ENCODE measurements at places on chromosomes 7 and 10.
A peak's percentile ranks its signal among the peaks of the same experiment; 100 is the strongest.

DNA sequence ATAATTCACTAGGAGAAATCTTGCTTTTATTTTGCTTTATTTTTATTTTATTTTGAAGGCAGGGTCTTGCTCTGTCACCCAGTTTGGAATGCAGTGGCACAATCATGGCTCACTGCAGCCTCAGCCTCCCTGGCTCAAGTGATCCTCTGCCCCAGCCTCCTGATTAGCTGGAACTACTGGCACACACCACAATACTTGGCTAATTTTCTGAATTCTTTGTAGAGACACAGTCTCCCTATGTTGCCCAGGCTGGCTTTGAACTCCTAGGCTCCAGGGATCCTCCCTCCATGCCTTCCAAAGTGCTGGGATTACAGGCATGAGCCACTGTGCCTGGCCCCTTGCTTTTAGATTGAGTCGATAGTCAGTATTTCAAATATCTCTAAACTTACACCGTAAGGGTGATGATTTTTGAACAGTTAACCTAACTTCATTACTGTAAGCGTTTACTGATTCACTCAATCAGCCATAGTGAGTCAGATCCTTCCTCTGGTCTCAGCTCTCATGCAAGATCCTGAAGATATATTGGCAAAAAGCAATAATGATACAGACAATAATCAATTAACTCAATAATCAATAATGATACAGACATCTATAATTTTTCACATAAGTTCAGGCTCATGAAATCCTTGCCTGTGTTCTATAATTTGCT lies 239.5 kb downstream of the KIAA1217 start:
- DNase-seq = peak; percentile 64

DNA sequence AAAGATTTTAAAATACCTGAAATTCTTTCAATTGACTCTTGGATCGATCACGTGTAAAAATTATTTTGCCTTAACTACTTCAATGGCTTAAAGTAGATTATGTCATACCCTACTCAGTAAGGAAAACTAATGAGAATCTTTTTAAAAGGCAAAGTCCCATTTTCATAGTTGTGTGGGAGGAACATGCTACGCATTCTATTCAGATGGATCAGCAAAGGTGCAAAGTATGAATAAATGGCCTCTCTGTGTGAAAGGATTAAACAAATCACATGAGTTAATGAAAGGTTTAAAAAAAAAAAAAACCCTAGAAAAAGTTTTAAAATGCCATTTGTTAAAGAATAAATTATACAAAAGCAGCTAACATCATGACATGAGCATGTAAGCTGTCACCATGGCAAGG lies 77.1 kb downstream of the ENO4 start:
- no peak for DNase-seq

GRCh38 chr10:125734823-125735222 lies 15.3 kb downstream of the EDRF1 start:
- no peak for DNase-seq

- DNase-seq = no peak
Observed at GRCh38 chr7:26861050-26861449, 3.3 kb downstream of the SKAP2 start.

- DNase-seq = no peak
Observed at GRCh38 chr10:86078639-86079035, 288.0 kb downstream of the GRID1 start.

GRCh38 chr7:40393660-40394059 lies 258.9 kb downstream of the SUGCT start:
- no peak for DNase-seq

DNA sequence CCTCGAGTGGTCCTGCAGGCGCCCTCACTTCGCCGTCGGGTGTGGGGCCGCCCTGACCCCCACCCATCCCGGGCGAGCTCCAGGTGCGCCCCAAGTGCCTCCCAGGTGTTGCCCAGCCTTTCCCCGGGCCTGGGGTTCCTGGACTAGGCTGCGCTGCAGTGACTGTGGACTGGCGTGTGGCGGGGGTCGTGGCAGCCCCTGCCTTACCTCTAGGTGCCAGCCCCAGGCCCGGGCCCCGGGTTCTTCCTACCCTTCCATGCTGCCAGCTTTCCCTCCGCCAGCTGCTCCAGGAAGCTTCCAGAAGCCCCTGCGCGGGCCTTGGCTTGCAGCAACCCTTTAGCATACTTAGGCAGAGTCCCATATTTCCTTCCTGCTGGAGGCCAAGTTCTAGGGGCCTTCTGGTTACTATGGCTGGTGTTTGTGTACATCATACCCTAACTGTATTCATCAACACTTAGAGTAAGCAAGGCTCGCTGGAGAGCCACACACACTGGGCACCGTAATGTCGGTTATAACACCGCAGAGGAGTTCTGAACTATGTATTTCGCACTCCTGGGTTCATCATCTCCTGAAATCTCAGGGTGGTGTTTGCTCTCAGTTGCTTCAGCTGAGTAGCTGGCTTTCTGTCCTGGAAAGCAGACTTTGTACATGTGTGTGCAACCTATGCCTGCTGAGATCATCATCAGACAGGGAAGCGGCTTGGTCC lies 471 bp downstream of the MGMT start:
- DNase-seq = peak; percentile 15

DNA sequence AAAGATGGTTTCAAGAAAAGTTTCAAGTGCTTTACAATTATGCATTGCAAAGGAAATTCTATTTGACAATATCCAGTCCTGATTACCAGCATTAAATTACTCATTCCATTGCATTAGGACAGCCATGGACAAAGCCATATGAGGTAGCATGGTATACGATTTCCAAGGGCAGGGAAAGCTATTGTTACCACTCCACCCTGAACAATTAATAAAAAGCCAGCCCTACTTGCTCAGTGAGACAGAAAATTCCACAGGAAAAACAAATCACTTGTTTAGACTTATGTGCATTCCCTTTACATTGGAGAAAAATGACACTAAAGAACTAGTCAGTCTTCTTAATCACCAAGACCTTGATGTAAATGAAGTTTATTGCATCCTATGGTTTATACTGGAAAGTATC lies 5.6 kb downstream of the CD36 start:
- no peak for DNase-seq

- DNase-seq = no peak
Observed at GRCh38 chr10:43123361-43124093, 14.7 kb upstream of the CSGALNACT2 start.

- DNase-seq = no peak
Observed at GRCh38 chr7:46026741-46027140, 105.7 kb upstream of the IGFBP3 start.

GRCh38 chr7:137983323-137984008 lies 18.4 kb downstream of the CREB3L2 start:
- DNase-seq = no peak

GRCh38 chr10:125149036-125149679 lies 11.2 kb downstream of the CTBP2 start:
- peak; percentile 73 for DNase-seq

DNA sequence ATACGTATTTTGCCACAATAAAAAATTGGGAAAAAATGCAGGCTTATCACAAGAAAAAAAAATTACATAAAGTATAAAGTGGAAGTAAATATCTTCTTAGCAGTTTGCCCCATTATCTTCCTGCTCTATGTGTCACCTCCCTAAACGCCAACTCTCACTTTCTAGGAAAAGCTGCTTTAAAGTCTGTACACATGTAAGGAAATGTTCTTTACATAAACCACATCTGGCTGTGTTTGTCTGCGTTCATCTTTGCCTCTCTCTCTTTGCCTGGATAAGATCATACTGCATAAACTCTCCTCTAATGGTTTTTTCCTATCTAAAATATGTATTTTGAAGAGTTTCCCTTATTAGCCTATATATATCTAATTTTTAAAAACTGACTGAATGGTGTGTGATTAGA lies 23.0 kb upstream of the UMAD1 start:
- DNase-seq = no peak

DNA sequence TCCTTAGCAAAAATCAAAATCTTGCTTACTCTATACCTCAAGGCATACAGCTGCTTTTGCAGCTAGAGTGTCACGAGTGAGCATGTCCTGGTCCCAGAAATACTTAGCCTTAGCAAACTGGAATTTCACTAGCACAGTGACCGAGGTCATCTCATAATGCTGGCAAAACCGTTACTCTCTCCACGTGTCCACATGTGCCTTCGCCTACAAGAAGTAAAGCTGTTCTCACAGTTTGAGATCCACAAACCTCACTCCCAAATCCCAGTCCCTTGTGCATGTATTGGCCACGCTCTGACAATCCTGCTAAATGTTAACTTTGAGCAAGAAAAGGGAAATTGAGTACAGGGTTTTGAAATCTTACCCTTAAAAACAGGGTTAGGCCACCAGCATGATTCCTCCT lies 111.0 kb upstream of the PLXDC2 start:
- no peak for DNase-seq

GRCh38 chr10:118531105-118531852 lies 64.2 kb downstream of the PRLHR start:
- DNase-seq = peak; percentile 48

DNA sequence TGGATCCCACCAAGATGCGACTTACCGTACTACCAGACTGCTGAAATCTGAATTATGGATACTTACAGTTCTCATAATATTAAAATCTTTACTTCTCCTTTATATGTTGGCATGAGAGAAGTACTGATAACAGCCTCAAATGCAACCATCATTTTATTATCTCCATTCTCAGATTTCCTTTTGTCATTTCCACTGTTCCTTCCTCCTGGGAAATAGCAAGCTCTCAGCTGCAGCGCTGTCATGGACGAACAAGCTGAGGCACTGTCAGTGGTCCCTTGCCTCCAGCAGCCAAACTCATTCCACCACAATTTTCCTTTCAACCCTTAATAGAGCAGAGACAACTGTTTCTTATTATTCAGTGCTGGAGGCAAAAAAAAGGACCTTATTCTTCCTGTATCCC lies 478.4 kb downstream of the ARL4A start:
- no peak for DNase-seq

DNA sequence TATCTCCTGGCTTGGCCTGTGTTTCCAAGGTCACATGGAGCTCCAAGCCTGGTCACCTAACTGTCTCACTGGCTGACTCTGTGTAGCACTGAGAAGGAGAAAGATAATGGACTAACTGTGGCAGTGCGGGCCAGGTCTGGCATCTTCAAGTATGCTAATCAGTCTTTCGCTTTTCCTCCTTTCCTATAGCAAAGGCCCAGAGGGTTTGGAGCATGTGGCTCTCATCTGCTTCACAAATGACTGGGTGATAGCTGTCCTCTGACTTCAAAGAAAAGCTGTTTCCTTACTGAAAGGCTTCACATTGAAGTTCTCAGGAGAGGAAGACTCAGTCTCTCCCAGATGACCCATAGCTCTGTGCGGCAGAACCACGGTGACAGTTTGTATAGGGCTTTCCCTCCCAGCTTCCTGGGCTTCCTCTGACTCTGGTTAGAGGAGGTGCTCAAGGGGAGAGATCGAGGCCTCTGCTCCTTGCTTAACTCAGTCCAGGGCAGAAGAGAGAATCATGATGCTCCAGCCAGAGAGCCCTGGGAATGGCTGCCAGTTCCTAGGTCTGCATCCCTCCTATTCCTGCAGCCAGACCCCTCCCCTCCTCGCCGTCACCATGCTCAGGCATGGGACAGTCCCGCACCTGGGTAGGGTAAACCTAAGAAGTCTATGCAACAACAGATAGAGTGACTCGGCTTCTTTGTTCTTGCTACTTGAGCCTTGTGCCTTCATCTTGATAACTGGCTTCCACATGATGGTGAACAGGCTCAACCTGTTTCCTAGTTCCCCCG lies 72.3 kb downstream of the CCDC71L start:
- DNase-seq = no peak

DNA sequence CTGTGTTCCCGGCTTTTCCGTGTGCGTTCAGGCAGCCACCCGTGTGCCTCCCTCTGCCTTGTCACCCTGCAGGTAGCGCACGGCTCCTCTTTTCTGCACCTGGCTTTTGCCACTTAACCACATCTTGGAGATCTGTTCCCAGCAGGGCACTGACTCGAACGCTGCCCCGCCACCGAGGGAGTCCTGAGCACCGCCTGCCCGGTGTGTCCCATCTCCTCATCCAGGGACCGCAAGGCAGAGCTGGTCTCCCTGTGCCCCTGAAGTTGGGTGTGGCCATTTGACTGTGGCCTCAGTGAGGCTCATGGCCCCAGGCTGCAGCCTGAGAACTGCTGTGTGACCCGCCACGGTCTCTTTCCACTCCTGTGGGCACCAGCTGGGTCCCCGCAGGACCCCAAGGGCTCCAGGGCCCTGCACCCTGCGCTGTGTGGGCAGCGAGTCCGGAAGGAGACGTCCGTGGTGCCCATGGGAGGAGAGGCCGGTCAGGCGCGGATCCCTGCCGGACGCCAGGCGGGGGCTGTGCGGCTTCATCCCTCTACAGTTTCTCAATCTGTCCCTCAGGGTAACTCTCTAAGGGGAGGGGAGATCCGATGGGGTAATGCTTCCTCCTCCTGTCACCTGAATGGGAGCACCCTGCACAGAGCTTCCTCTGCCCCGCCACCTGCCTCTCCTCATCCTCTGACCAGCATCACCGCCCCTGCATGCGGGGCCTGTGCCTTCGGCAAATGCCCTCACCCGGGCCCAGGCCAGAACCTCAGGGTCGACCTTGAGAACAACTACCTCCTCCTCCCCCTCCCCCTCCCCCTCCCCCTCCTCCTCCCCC lies 1.8 kb upstream of the INTS1 start:
- DNase-seq = no peak

GRCh38 chr10:27345455-27345920 lies 104.9 kb upstream of the ACBD5 start:
- DNase-seq = no peak

DNA sequence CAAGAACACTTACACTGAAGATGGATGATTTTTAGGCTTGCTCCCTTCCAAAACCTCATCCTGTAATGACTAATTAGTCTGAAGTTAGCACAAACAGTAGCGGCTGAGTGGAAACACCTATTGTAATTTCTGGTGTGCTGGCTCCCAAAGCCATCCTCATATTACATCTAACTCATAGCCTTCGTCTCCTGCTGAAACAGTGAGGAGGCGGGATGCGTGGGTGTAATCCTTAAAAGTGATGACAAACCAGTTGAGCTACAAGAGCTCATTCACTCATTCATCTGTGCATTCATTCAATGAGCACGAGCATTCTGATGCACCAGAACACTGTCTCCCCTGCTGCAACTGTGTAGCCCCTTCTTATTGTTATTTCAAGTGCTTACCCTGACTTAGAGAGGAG lies 235.3 kb downstream of the CALN1 start:
- DNase-seq = no peak

DNA sequence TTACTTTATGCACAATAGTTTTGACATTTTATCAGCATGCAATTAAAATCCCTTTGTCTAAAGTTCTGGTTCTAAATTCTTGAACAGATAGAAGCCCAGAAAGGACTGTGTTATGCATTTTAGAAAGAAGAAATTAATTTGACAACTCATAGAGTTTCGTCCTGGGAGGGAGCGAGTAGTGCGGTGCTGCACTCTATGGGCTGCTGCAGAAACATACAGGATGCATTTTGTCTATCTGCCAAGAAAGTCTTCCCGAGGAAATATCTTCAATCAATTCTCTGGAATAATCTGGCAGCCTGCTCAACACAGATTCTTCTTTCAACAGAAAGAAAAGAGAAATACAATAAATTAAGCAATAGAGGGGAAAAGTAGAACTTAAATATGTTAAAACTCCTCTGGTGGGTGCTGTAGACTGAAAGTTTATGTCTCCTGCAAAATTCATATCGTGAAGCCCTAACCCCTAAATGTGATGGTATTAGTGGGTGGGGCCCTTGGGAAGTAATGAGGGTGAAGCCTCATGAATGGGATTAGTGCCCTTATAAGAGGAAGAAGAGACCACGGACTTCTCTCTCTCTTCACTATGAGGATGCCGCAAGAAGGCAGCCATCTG lies 39.0 kb upstream of the IFRD1 start:
- DNase-seq = peak; percentile 42
